CD14-positive monocyte (primary cell): ENCODE measurements at places on chromosomes 2 and 18.

DNA sequence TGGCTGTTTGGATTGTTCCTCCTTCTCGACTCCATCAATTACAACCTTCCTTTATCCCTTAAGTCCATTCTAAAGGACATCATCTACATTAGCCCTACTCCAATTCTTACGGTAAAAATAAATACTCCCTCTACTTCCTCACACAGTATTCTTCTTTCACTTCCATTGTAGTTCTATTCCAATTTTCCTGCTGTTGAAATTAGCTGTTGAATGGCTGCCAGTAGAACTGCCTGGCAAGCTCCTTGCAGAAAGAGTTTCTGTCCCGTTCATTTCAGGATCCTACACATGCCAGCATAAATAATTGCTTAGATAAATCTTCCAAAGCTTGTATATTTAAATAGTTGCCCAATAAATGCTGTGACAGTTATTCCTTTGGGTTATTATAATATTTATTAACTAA lies 459.3 kb upstream of the TRIB2 start:
- H3K4me3 ChIP-seq = no peak overlapping the region
- no peak overlapping the region for H3K27ac ChIP-seq
- DNase-seq = no peak

- no peaks in the 10 kb centered on the region for H3K27me3 ChIP-seq
- H3K27ac ChIP-seq = no peak overlapping the region
- DNase-seq = no peak
- H3K4me1 ChIP-seq = no peaks in the 10 kb centered on the region
Observed at GRCh38 chr18:6751222-6751621, 21.7 kb downstream of the ARHGAP28 start.

DNA sequence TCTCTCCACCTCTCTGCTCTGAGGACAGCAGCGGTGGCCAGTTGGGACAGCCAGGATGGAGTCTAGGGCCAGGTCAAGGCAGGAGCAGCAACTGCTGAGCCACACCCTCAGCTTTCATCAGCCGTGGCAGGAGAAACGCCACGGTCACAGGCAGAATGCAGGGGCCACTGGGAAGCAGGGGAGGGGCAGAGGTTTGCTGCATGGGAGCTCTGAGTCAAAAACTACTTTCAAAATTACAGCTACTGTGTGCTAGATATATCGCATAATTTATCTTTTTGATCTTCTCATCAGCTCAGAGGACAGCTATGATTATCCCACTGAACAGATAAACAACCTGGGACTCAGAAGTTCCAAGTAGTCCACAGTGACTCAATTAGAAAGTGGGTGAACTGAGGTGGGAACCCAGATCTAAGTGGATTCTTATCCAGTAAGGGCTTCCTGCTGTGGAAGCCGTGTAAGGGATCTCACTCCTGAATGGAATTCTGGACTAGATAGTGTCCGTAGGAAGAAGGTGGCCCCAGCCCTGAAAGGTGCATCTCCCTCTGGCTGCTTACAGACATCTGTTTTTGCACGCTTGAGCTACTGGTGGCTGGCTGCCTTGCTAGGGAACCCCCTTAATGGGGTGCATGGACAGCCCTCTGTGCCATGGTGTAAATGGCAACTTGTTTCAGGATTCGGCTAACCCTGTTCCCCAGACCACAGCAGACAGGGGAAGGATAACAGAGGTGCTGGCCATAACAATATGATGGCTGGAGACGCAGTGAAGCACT lies 194.6 kb upstream of the SMAD2 start:
- H3K36me3 ChIP-seq = no peaks in the 10 kb centered on the region
- no peaks in the 10 kb centered on the region for H3K4me1 ChIP-seq
- no peak overlapping the region for H3K27ac ChIP-seq
- DNase-seq = no peak

GRCh38 chr2:30265052-30266015 lies 34.0 kb downstream of the LBH start:
- H3K36me3 ChIP-seq = no peaks in the 10 kb centered on the region
- no peak for DNase-seq
- H3K4me3 ChIP-seq = peak overlapping the region; percentile 57
- peaks cover 18% of the 10 kb centered on the region for H3K4me1 ChIP-seq
